WTC11 (cell line): ENCODE measurements at places on chromosomes 7 and 10.

GRCh38 chr7:10429031-10429430 is 544.6 kb upstream of the PHF14 start:
- DNase-seq = no peak

DNA sequence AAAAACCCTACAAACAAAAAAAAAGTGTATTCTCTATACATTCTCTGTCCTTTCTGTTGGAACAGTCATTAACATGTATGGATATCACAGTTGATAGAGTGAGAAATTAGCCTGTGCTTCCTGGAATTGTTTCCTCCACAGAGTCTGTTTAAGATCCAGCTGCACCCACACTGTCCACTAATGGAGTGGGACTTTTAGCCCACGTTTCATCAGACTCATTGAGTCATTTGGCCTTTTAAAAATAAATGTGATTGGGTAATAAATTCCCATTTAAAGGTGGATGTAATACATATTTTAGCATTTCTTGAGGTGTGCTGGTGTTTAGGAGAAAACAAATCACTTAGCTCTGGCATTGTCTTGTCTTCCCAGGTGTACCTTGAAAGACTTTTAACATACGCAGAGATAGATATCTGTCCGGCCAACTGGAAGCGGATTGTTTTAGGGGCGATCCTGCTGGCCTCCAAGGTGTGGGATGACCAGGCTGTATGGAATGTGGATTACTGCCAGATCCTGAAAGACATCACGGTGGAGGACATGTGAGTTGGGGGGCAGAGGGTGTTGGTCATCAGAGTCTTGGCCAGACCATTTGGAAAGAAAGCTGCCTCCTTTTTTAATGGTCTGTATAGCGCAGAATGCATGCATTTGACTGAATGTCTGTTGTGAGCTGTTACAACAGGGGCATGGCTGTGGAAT is 52.3 kb upstream of the GJD4 start:
- no peak for DNase-seq

DNA sequence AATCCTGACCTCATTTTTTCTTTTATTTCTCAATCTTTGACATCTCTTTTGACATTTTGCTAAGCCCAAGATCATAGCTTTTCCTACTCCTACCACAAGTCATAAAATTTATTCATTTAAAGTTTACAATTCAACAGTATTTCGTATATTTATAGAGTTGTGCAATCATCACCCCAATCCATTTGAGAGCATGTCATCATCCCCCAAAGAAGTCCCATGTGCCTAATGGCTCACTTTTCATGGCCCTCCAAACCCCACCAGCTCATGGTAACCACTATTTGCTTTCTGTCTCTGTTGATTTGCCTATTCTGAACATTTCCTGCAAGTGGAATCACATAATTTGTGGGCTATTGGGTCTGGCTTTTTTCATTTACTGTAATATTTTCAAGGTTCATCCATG is 52.5 kb upstream of the GLI3 start:
- DNase-seq = no peak

DNA sequence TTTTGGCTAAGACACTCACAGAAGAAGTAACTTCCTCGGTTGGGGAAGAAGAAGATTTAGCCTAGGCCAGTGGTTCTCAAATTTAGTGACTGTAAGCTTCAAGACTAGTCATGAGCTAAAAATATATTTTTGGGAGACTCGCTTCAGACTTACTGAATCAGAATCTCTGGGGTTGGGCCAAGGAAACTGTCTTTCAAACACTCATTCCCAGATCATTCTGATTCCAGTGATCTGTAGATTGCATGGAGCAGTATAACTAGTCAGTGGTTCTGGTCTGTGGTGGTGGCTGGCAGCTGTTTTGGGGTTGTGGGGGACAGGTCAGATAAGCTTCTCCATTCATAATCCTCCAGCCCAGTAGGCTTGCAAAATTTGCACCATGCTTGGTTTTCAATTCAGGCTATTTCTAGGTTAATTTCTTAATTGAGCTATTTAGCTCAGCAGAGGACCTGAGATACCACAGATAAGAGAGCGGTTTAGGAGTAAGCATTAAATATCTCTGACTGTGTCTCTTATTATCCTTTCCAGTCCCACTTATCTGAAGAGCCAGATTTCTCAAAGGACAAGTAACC is 3.8 kb upstream of the KAT6B start:
- DNase-seq = no peak

DNA sequence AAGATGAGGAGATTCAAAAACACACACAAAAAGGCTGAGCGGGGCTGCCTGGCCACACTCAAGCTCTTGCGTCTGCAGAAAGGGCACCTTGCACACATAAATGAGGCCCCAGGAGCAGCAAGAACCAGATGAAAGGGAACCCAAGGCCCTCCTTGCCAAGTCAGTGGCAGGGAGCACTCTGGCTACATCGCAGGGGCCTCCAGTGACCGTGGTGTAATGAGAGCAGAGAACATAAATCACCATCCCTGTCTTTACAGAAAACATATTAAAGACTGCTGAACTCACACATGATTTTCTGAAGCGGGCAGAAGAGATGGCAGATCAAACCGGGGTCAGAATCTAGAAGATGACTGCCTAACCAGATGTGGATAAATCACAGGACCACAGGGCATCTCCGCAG is 80.5 kb downstream of the SLIT1 start:
- DNase-seq = no peak

DNA sequence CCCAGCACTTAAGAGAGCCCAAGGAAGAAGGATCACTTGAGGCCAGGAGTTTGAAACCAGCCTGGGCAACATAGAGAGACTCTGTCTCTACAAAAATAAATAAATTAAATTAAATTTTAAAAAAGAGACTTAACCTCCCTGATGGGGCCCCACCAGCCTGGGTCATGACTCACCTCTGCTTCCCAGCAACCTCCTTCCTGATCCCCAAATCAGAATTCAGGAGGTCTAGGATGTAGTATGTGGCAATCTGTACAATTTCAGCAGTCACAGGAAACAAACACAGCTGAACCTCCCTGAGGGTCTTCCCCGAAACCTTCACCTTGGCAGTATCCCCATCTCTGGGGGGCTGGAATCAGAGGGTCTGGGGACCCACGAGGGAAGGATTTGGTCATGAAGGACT is 9.7 kb upstream of the PPP1R35 start:
- DNase-seq = no peak

GRCh38 chr10:117536072-117536865 is 6.3 kb upstream of the EMX2 start:
- peak; percentile 20 for DNase-seq

GRCh38 chr10:68334672-68335467 is 2.1 kb upstream of the PBLD start:
- DNase-seq = no peak

- no peak for DNase-seq
These were observed 83.5 kb downstream of the BRAF start for GRCh38 chr7:140841166-140841715.

- DNase-seq = no peak
These were observed 3.5 kb downstream of the FOXP2 start for GRCh38 chr7:114418117-114418516.

DNA sequence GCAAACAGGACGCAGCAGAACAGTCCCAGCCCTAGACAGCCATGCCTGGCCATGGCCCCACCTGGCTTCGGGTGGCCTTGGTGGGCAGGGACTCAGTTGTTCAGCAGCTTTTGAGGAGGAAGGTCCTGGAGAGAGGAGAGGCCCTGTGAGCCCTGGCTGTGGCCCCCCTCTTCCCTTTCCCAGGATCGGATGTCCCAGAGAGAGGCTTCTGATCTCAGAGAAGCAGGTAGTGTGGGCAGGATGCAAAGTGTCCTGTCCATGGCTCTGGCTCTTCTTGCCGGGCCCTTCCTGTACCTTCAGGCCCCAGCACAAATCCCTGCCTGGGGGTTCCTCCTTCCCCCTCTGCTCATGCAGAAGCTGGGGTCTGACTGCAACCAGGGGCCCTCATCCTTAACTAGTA is 1.6 kb downstream of the PRRT4 start:
- DNase-seq = no peak
